ENCODE measurements at places on chromosomes 13 and 19. TPM values are rescaled to one million over a fixed set of nuclear protein-coding genes. Genes with fewer than 3 reads are reported as not detected.

Gene FAM216B
- total RNA-seq = not detected

Gene BRME1
- total RNA-seq = 0.36 TPM

Gene ARL11
- total RNA-seq = not detected

Gene ELL
- 25.4 TPM for total RNA-seq

Gene KCNRG
- total RNA-seq = 3.0 TPM

Gene GIPC3
- total RNA-seq = 0.16 TPM

Gene ZNF567
- 6.8 TPM for total RNA-seq

Gene CIC
- total RNA-seq = 47.1 TPM

Gene PTGER1
- 1.1 TPM for total RNA-seq

Gene PALM
- total RNA-seq = 0.97 TPM

Gene ZNF625
- 9.4 TPM for total RNA-seq

Data from hair follicle dermal papilla cell (primary cell).